Activated CD8-positive, alpha-beta memory T cell treated with anti-CD3 and anti-CD28 coated beads, Interleukin-2, amount 10 ng/mL, durations not matched to agents 7 days and 5 days (primary cell): ENCODE measurements at places on chromosomes 12 and 14.

GRCh38 chr14:88143810-88144209, 138.9 kb downstream of the GPR65 start:
- DNase-seq = no peak

- no peak for DNase-seq
These were observed 136.7 kb upstream of the EGLN3 start for GRCh38 chr14:34087571-34087970.

DNA sequence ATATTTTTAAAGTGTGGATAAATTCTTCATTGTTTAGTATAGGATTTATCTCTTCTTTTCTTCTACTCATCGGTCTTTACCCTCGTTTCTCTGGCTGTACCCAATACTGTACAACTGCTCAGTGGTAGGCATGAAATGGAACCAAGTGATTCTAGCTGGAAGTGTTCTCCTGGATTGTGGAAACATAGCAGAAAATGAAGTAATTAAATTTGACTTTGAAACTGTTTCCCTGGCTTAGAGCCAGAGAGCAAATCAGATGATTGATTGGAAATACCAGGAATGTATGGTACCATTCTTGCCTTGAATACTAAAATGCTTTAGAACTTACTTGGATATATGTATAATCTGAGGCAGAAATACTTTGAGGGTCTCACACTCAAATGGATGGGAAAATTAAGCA, 292.3 kb downstream of the ERC1 start:
- DNase-seq = no peak

DNA sequence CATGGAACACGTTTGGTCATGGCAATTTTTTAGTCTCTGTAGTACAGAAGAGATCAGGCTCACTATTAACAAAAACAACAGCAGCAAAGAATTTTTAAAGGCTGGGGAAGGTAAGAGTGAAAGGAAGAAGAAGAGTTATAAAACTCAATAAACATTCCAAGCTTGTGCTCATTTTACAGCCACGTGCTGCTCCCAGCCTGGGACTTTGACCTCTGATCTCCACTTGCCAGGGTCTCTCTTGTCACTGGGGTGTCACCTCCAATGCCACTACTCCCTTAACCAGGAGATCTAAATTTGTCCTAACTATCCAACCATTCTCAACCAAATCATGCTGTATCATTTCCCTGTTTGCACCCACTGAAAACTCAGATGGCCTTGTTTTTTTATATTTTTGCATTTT, 605.1 kb downstream of the VRK1 start:
- DNase-seq = no peak

DNA sequence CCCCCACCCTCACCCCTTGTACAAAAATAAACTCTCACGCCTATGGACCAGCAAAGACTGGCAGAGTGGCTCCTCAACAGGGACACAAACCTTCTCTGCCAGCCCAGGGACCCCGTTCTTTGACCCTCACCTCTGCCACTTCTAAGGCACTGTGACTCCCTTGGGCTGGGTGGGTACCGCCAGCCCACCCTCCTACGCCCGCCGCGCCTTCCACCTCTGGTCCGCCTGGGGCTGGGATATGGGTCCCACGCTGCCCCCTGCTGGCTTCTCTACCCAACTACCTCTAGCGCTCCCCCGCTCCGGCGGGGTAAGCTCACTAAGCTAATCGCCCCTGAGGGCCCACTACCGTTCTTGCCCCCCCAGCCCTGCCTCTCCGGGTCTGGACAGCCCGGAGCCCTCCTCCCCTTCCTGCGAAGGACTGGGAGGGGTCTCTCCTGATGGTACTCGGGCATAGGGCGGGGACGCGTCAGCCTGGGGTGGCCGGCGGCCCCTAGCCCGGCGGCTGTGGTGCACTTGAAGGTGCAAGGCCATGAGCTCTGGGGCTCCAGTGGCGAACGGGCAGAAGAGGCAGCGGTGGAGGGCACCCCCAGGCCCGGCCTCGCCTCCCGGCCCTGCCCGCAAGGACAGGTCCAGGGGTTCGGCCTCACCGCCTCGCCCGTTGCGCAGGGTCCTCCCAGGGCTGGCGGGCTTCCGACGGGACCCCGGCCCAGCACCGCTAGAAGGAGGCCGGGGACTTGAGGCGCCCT, 8.1 kb downstream of the ZNF219 start:
- no peak for DNase-seq

DNA sequence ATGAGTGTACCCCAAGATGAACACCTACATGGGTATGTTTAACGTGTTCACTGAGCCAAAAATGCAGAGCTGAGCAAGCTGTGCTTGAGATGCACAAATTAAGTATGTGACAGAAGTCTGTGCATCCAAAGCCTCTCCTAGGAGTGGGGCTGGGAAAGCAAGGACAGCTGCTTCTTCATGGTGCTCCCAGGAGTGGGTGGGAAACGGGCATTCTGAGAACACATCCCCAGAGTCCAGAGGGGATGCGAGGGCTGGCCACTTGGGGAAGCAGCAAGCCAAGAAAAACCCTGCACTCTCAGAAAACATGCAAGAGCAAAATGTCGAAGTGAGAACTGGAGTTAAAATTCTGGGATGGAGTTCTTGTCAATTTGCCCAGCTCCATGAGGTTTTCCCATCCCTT, 414.3 kb downstream of the BCAT1 start:
- DNase-seq = no peak

- DNase-seq = peak; percentile 58
These were observed 74.3 kb downstream of the TRHDE start for GRCh38 chr12:72346363-72346944.

- DNase-seq = peak; percentile 83
These were observed at the start of gene HCAR1 for GRCh38 chr12:122730215-122731014. HCAR1 (minus strand) TSS chr12:122730844; CDS start chr12:122730339, 505 bp downstream.

- no peak for DNase-seq
These were observed 179.5 kb upstream of the PARP11 start for GRCh38 chr12:4052691-4053090.

DNA sequence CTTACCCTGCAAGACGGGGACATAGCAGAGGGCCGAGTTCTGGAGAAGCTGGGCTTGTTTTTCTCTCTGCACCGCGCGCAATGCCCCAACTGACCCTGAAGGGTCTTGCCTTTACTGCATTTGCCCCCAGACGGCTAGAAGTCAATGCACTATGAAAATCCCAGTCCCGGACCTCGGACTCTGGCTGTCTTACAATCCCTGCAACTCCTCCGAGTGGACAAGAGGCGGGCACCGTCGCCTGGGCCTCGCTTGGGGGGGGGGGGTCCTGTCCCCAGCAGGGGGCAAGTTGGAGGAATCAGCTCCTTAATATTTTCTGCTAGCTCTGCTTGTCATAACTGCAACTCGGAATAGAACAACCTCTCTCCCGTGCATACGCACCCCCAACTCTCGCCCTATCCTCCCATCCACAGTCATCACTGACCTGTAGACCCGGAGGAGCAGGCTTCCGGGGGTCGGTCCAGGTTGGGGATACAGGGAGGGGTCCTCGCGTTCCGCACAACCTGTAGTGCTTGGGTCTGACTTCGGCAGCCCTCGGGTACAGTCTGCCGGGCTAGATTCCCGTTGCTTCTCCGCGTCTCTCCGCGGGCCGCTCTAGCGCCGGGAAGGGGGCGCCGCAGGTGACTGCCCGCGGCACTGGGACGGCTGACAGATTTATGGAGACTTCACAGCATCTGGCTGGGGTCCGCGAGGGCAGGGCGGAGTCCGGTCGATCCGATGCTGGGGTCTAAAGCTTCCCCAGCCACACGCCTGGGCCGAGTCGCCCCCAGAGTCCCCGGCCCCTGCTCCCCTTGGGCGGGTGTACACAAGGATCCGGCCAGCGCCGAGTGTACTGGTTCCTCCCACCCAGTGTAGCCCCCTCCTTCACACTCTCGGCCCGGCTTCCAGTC, 3.3 kb upstream of the PAX9 start:
- no peak for DNase-seq

DNA sequence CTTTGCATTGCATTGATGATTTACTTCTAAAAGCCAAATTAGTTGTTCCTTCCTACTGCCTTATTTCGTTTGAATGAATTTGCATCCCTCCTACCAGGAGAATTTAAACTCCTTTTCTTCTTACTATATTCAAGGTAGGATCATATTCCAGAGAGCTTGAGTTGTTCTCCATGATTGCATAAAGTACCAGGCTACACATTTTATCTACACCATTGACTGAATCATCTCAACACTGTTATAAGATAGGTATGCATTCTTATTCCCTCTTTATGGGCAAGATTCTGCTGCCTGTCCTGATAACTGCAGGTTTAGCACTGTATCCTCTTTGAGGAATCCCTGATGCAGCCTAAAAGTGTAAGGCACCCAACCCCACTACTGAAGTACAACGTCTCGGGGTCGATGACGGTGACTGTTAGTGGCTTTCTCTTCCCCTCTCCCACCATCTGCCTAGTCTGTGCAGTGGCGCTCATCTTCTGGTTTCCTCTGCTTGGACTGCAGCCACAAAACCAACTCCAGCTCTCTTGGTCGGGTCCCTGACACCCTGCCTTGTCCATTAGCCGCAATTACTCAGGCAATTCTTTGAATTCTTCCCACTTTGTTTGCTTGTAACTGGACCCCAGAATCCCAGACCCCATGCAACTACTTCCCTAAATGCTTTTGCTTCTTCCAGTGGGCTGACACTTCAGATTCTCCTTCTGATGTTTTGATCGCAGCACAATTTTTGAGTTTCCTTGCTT, 44.4 kb upstream of the STXBP6 start:
- DNase-seq = no peak

- no peak for DNase-seq
These were observed 14.5 kb downstream of the FBXL14 start for GRCh38 chr12:1579651-1580435.

DNA sequence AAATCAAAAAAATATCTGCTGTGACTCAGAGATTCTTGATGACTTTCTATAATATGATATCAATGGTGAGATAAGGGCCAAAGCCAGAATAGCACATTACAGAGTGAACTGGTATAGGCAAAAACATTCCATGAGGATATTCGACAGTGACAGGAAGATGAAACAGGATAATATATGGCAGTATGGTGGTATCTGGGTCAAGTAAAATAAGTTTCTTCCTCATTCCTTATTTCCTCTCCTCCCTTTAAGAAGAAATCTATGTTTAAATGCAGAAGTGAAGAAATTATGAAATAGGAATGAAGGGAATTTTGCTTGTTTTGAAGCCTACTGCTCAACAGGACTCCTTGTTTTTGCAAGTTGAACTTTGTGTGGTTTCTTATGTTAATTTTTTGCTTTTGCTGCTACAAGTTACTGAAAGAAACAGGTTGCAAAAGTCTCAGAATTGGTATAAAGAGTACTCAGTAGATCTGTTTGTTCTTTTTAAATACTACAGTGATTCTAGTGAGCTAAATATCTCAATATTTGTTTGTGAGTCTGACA, 7.0 kb downstream of the ACSS3 start:
- no peak for DNase-seq

DNA sequence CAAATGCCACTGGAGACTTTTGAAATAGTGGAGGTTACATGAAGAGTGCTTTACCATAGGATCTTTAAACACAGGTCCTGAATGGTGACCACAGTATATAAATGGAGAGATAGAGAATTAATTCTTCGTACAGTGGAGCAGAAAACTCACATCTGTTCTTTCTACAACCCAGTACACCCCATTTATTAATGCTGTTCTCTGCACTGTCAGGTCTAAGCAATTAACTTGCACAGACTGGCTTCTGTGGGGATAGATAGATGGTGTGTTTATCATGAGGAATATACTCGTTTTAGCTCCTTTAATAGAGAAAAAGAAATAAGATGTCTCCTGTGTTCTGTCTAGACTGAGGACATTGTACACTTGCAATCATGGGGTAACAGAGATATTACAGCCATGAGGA, 494.3 kb downstream of the TRHDE start:
- no peak for DNase-seq

GRCh38 chr14:90728951-90729350, 87.3 kb downstream of the TTC7B start:
- DNase-seq = no peak

- DNase-seq = no peak
These were observed 276.1 kb downstream of the ITPR2 start for GRCh38 chr12:26556916-26557315.

DNA sequence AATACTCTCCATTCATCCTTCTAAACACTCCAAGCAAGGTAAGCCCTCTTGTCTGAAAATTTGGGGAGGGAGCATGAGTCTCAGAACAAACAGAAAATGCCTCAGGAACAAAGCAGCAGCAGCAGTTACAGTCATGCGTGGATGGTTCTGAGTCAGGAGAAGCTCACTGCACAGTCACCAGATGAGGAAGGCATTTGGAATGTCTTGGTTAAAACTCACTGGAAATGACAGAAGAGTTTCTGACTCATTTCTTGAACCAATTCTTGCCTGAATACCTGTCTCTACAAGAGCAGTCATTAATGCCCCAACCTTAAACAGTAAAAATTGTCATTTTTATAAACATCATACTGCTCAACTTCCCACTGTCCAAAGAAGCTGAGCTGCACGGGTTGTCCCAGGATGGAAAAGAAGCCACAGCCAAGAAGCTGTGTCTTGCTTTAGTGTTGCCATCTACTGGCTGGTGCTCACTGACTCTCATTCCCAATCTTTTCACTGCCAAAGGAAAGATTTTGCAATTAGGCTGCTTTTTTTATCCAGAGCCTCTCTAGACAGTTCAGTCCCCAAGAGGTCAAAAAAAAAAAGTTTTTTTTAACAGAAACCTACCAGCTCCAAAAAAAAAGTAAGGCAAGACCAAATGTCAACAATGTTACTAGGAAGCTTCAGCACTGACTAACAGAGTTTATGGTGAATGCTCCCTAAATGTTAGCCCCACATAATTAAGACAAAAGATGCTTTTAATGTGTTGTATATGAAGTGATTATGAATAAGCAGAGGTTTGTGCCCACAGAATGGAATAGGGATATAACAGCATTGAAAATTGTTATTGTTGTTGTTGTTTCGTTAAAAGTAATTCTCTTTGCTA, 40.4 kb downstream of the KICS2 start:
- no peak for DNase-seq

GRCh38 chr12:65940744-65941143, 116.5 kb downstream of the HMGA2 start:
- DNase-seq = no peak

DNA sequence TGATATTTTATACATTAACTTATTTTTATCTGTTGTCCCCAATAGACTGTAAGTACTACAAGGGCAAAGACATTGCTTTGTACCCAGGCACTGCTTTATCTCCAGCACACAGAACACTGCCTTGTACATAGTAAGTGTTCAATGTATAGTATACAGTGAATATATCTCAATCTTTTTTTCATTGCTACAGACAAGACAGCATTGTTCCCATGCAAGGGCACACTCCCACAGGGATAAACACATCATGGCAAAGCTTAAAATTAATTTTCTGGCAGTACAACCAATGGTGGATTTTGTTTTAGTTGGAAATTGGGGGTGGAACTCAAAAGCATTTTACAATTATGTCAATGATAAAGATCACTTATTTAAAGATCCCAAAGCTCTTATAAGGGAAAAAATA, 112.3 kb upstream of the EEA1 start:
- no peak for DNase-seq

- no peak for DNase-seq
These were observed 579.4 kb downstream of the ALG10 start for GRCh38 chr12:34601689-34602088.

GRCh38 chr12:94740601-94741362, 90.4 kb upstream of the TMCC3 start:
- DNase-seq = no peak
